A549 treated with AZD2906 at 1 μM for 4 hours (cell line): ENCODE measurements at places on chromosomes 4 and X. TPM values are rescaled to one million over a fixed set of nuclear protein-coding genes. Genes with fewer than 3 reads are reported as not detected.

CXorf66 gene
- total RNA-seq: not detected in 5 replicates

ODAM gene
- total RNA-seq: not detected in 5 replicates

MXD4 gene
- 17.3 to 22.8 TPM (median 22.4 TPM) in 5 replicates for total RNA-seq

FAM47E gene
- total RNA-seq: 0.10 to 0.21 TPM (median 0.15 TPM) in 5 replicates

RIBC1 gene
- total RNA-seq: 0.74 to 0.88 TPM (median 0.85 TPM) in 5 replicates

MAGEB6 gene
- total RNA-seq: 0.05 to 0.16 TPM (median 0.07 TPM) in 4 of 5 replicates, not detected in the other

UGT2B15 gene
- 0.03 to 0.07 TPM (median 0.03 TPM) in 3 of 5 replicates, not detected in the others for total RNA-seq

GPR119 gene
- total RNA-seq: not detected in 5 replicates

CMC4 gene
- total RNA-seq: 13.7 to 18.2 TPM (median 15.8 TPM) in 5 replicates

RHOH gene
- total RNA-seq: 0.10 to 0.28 TPM (median 0.17 TPM) in 5 replicates

CSAG3 gene
- not detected in 5 replicates for total RNA-seq

F8A1 gene
- total RNA-seq: 57.2 to 105 TPM (median 93.5 TPM) in 5 replicates

TLR3 gene
- 0.15 to 0.50 TPM (median 0.32 TPM) in 5 replicates for total RNA-seq

ZMAT1 gene
- 0.01 to 0.07 TPM (median 0.03 TPM) in 5 replicates for total RNA-seq

ZNF518B gene
- total RNA-seq: 2.3 to 3.9 TPM (median 2.8 TPM) in 5 replicates

TMEM164 gene
- total RNA-seq: 82.6 to 94.7 TPM (median 89.9 TPM) in 5 replicates

PHOX2B gene
- 0.02 to 0.03 TPM in 2 of 5 replicates, not detected in the others for total RNA-seq

FHIP1A gene
- total RNA-seq: 0.08 to 0.27 TPM (median 0.14 TPM) in 5 replicates

UTP14A gene
- 38.8 to 53.5 TPM (median 39.1 TPM) in 5 replicates for total RNA-seq

EGF gene
- total RNA-seq: 0.09 to 0.41 TPM (median 0.29 TPM) in 5 replicates

CDKL2 gene
- 0.53 to 0.90 TPM (median 0.82 TPM) in 5 replicates for total RNA-seq

OPHN1 gene
- total RNA-seq: 1.2 to 3.3 TPM (median 1.7 TPM) in 5 replicates

NPY2R gene
- total RNA-seq: 0.02 to 0.03 TPM (median 0.02 TPM) in 3 of 5 replicates, not detected in the others

PNMA3 gene
- 0.17 to 0.38 TPM (median 0.22 TPM) in 5 replicates for total RNA-seq

P2RY10 gene
- not detected in 5 replicates for total RNA-seq
